ENCODE measurements at places on chromosomes 13 and 19.

DNA sequence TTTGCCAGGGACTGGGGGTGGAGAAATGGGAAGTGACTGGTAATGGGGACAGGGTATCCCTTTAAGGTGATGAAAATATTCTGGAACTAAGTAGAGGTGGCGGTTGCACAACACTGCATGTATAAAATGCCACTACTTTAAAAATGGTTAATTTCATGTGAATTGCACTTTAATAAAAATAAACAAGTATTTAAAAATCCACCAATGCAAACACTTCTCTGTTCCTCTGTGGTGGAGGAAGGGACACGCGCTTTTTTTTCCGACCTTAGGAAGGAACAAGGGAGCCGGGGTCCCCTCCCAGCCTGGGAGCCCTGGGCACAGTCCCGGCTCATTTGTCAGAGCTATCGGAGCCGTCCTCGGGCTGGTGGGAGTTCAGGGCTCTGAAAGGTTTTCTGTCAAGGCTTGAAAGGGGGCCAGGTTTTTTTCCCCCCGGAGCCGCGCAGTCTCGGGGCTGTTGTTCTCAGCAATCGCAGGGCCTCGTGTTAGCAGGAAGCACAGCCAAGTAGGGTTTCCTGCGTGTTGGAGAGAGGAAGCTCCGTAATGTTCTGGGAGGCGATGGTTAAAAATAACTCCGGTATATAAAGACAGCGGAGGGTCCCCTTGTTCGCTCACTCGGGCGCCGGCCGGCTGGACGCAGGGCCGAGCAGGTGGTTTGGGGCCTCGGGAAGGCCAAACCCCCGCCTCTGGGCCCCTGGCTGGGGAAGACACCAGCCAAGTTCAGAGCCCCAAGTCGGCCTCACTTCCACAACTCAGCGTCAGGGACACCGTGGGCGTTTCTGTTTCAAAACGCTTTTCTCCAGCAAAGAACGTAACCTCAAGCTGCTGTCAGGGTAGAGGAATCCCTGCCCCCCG is 41.2 kb upstream of the KLF2 start:
- DNase-seq: peak; percentile 46

- no peak for DNase-seq
Observed at GRCh38 chr13:98568918-98569317, 8.0 kb downstream of the STK24 start.

DNA sequence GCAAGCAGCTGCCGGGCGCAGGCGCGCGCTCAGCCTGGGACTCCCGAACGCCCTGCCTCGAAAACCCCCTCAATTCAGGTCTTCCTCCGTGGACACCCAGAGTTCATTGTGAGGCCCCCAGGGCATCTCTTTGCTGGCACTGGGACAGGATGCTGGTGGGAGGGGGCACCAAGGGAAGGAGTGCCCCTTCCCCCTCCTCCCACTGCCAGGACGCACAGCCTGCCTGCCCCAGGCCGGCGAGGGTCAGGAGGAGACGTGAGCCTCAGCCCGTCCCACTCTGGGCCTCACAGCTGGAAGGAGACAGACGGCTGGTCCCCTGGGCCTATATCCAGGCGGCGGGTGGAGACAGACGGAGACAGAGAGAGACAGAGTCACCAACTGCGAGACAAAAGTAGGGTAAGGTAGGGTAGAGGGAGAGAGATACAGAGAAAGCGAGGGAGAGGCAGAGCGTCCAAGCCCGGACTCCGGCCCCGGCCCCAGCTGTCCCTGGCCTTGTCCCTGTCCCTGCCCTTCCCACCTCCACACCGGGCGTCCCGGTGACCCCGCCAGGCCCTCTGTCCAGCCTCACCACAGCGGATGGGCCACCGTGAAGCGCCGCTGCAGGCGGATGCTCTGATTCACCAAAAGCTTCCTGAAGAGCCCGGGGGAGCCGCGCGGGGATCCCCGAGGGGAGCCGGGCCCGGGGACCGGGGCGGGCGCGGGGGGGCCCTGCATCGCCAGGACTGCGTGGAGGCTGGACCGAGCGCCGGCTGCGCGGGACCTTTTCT is at the start of gene PDE4C:
Gene PDE4C (minus strand): TSS at position 737 of the 767 bp plus-strand sequence. CDS start 23 bp downstream, at position 714.
- DNase-seq: no peak

DNA sequence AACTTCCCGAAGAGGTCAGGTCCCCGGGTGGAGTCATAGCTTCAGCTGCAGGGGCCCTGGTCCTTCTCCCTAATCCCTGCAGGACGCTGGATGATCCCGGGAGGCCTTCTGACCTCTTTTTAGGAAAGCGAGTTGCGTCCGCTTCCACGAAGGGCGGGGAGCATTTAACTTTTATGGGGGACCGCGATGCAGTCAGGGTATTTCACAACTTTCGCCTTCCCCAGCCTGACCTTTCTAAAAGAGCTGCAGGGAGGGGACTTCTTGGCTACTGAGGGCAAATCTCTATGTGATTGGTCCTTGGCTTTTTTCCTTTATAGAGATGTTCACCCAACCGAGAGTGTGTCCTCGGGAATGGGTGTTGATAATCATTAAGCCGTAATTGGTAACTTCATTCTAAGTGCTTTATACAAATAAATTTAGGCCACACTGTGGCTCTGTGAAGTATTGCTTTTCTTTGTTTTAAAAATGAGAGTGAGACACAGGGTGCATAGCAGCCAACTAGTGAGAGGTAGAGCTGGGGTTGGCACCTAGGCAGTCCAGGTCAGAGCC is 778 bp downstream of the ZNF230 start:
- no peak for DNase-seq

- no peak for DNase-seq
Observed at GRCh38 chr19:10891405-10892086, 20.2 kb downstream of the CARM1 start.

GRCh38 chr19:3470500-3471128 is 9.7 kb downstream of the SMIM24 start:
- no peak for DNase-seq

DNA sequence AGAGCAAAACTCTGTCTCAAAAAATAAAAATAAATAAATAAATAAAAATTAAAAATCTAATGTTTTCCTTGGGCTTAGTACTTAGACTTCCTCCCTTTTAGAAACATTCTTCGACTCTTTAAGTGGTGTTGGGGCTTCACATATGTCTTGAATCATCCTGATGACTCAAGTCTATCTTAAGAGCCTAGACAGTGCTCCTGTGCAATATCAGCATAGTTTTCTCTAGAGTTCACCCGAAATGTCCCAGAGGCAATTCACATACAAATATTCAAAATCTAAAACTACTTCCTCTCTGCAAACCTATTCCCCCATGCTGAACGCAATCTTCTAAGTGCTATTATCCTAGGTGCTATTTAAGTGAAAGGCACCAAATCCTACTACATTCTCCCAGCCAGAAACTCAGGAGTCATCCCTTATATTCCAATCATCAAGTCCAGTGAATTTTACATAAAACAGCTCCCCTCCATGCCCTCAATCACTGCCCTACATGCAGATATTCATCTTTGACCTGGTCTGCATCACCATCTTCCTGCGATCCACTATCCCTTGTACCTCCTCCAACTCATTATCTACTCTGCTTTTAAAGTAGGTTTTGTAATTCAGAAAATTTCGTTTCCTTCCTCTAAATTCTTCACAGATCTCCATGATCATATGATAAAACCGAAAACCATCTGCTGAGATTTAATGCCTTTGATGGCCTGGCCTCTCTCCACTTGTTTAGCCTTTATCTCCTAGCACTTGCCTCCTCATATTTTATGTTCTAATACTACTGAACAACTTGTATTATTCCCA is 102.7 kb downstream of the ELF1 start:
- DNase-seq: no peak

DNA sequence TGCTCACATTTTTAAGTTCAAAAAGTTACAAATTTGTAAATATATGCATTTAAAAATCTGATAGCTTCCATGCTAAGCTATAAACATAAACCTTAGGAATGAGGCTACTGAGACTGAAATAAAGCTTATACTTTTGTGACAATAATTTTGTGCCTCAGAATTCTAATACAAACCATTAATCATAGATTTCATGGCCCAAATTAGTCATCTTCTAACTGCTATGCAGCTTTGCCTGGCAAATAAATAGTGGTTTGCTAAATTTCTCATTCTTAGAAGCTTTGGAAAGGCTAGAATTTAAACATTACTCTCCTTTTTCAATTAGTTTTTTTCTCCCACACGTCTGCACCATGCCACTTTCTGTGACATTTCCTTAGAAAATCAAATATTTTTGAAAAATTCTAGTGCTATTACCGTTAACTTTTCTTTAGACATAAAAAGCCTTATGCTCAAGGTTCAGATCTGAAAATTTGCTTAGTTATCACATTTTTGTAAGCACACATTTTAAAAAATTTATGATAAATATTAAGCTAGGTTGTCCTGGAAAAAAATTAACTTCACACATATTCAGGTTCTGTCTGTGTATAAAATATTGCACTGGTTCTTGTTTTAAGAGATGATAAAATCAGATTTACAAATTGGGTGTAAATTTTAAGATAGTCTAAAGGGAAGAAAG is 46.9 kb downstream of the FNDC3A start:
- no peak for DNase-seq

DNA sequence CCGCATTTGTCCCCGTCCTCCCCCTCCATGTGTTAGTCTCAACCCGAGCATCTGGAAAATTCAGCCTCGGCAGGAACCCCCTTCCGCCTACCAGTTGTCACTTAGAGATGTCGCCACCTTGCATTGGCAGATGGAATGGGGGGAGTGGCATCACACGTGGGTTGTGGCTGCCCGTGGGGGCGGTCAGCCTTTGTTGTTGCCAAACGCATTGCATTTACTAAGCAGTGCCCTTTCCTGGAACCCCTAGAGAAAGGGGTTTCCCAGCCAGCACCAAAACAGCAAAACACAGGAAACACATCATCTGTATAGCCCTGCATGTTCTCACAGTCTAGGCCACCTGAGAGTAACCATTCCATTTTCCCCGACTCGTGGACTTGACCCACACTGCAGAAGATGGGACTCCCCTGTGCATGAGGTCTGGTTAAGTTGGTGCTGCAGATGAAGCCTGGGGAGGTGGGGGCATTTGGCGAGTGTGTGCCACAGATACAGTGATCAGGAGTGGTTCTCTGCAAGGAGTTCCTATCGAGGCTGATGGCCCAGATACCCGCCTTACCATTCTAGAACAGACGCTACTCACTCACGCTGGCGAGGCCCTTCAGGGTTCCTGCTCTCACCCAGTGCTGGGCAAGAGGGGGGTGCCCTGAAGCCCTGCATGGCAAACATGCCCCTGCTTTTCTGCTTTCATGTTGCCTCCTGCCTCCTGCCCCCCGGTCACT is 38.3 kb downstream of the TMED1 start:
- DNase-seq: peak; percentile 90

GRCh38 chr13:112767506-112768471 is 78.0 kb downstream of the ATP11A start:
- no peak for DNase-seq

- no peak for DNase-seq
Observed at GRCh38 chr13:109968876-109969577, 182.6 kb upstream of the IRS2 start.

DNA sequence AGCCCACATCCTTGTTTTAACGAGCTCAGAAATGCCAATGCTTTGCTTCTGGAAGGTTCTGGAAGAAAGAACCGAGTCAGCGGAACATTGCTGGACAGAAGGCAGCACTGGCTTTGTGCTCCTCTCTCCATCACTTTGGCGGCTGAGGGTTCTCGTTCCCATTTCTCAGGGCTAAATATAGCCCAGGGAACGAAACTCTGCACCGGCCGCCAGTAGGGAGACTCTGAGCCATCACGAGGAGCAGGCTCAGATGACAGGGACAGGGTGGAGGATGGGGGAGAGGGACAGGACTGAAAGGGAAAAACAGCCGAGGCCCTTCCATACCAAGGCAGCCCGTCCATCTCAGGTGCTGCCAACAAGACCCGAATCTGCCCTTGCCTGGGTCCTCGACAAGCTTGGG is 166.4 kb downstream of the CACNA1A start:
- DNase-seq: no peak

DNA sequence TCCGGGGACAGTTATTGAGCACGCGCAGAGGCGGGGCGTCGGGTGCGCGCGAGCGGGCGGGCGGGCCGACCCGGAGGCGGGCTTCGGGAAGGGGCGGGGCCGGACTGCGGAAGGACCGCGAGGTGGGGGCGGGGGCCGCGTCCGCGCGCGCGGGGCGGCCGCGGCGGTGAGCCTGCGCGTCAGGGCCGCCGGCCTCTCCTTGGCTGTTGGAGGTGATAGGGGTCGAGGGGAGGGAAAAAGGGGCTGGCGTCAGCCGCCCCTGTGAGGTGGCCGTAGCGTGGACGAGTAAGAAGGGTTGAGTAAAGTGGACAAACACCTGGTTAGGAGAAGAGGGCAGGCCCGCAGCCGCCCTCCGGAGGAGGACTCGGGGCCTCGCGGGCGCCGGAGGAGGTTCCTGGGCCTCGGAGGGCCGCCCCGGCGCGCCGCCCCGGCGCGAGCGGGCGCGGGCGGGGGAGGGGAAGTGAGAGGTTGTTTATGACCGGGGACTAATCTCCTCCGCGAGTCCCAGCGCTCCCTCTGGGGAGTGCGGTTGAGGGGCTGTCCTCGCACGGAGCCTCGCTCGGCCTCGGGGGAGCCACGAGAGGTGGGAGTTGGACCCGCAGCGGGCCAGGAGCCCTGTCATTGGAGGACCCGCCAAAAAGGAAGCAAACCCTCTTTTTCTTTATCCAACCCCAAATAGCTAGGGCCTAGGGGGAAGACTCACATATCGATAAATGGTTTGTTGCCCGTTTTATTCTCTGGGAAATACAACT is 547 bp upstream of the INTS6 start:
- peak; percentile 81 for DNase-seq

GRCh38 chr13:47886314-47886713 is 114.8 kb downstream of the SUCLA2 start:
- no peak for DNase-seq

DNA sequence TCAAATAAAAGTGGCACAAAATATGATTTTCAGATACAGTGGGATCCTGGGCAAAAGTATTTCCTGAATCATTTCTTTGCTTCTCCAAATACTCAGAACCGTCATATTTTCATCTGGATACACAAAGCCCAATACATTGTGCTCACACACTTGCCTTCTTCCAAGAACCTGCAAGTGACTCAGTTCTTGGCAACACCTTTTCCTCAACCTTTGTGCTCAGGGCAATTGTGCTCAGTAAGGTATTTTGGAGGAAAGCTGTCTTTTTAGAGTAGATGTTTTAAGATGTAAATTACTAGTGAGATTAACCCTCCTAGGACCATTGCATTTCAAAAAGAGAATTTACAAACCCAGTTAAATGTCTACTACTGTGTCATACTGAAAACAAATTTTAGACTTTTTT is 233.5 kb downstream of the EFNB2 start:
- DNase-seq: no peak

- no peak for DNase-seq
Observed at GRCh38 chr13:53105890-53106289, 77.3 kb downstream of the OLFM4 start.

DNA sequence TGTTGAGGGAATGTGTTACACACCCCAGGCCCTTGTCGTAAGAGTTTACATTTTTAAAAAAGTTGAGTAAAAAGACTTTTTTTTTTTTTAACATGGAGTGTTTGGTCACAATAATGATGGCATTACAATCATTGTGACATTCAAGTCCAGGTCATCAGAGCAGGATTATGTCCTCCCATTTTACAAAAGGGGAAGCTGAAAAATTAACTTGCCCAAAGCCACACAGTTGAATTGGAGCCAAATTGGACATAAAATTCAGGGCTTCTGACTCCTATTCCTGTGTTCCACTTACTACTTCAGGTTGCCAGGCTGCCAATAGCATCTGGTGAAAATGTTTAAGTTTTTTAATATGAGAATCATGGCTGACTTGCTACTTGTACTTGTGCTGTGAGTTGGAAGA is 49.3 kb downstream of the DLEU7 start:
- DNase-seq: no peak

GRCh38 chr19:6021878-6022569 is 44.1 kb upstream of the RANBP3 start:
- peak; percentile 62 for DNase-seq

- no peak for DNase-seq
Observed at GRCh38 chr19:7505682-7506384, 10.1 kb upstream of the ZNF358 start.

- no peak for DNase-seq
Observed at GRCh38 chr13:73339086-73339485, 280.3 kb downstream of the KLF5 start.

All from central memory CD4-positive, alpha-beta T cell (primary cell).